ENCODE measurements at places on chromosomes 11 and 22. TPM values are rescaled to one million over a fixed set of nuclear protein-coding genes. Genes with fewer than 3 reads are reported as not detected.
A peak's percentile ranks its signal among the peaks of the same experiment; 100 is the strongest.

Gene PISD
- total RNA-seq: 20.1 TPM

Gene UPK2
- not detected for total RNA-seq

Gene OR52I2
- total RNA-seq: not detected

Gene C11orf97
- not detected for total RNA-seq

GRCh38 chr22:36330127-36330526, 57.6 kb downstream of the MYH9 start:
- DNase-seq: no peak

Gene APOL5
- not detected for total RNA-seq

DNA sequence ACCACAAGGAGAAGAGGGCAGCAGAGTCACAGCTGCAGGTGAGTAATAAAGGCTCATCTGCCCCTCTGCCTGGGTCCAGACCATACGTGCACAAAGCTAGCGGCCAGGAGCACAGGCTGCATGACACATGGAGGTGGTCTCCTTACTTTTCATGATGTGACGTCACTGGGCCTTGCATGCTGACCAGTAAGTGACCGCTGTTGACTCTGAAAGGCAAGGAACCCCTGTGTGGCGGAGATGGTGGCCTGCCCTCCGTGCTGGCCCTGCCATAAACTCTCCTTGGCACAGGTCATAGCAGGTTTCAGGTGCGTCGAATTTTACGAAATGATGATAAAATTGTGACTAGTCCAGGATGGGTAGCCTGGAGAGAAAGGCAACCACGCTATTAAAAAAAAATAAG, 7.6 kb upstream of the PARVG start:
- no peak for DNase-seq

- peak; percentile 99 for DNase-seq
Observed at GRCh38 chr11:65915821-65916251, 3.0 kb downstream of the C11orf68 start.

GRCh38 chr11:65310736-65311135, 3.9 kb upstream of the CDC42EP2 start:
- no peak for DNase-seq

Gene BANF1
- total RNA-seq: 97.1 TPM
